Activated naive CD4-positive, alpha-beta T cell treated with anti-CD3 and anti-CD28 coated beads for 36 hours (primary cell): ENCODE measurements at places on chromosomes 16 and 17.

GRCh38 chr17:76714822-76715495 lies 4.2 kb upstream of the MXRA7 start:
- peak; percentile 90 for DNase-seq

GRCh38 chr17:30942308-30943079 lies 20.7 kb downstream of the ADAP2 start:
- DNase-seq: no peak

GRCh38 chr17:57077000-57077399 lies 8.0 kb upstream of the AKAP1 start:
- DNase-seq: no peak

GRCh38 chr17:46851029-46851741 lies at the start of gene WNT9B:
Gene WNT9B (plus strand): TSS chr17:46851583. CDS start chr17:46851639, 56 bp downstream.
- DNase-seq: peak; percentile 27

GRCh38 chr16:2150418-2151187 lies 2.2 kb downstream of the RAB26 start:
- DNase-seq: no peak

DNA sequence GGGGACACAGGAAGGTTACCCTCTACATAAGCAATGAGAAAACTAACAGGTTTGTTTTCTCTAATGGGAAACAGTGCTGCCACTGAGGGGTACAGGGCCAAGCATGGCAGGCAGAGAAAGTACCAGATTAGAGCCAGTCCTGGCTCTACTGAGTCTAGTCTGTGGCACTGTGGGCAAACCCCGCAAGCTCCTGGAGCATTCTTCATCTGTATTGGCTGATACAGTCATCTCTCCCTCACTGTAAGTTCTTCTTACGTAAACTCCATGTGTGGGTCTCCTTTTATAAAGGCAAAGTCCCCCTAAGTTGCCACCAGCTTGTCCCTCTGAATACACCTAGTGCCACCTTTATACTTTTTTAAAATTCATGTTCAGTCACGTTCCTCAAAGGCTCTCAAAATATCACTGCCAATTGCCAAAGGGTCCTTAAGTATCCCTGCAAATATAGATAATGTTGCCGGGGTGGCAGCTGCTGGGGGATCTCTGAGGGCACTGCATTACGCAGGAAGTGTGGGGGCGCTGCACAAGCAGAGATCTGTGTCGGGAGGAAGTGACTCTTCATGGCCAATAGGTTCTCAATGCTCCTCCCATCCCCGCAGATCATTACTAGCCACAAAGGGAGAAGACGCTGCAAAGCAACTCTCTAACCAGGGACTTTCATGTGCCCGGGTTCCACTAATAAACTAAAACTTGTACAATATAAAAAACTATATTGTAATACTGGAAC lies 18.8 kb downstream of the XPO6 start:
- DNase-seq: peak; percentile 88

DNA sequence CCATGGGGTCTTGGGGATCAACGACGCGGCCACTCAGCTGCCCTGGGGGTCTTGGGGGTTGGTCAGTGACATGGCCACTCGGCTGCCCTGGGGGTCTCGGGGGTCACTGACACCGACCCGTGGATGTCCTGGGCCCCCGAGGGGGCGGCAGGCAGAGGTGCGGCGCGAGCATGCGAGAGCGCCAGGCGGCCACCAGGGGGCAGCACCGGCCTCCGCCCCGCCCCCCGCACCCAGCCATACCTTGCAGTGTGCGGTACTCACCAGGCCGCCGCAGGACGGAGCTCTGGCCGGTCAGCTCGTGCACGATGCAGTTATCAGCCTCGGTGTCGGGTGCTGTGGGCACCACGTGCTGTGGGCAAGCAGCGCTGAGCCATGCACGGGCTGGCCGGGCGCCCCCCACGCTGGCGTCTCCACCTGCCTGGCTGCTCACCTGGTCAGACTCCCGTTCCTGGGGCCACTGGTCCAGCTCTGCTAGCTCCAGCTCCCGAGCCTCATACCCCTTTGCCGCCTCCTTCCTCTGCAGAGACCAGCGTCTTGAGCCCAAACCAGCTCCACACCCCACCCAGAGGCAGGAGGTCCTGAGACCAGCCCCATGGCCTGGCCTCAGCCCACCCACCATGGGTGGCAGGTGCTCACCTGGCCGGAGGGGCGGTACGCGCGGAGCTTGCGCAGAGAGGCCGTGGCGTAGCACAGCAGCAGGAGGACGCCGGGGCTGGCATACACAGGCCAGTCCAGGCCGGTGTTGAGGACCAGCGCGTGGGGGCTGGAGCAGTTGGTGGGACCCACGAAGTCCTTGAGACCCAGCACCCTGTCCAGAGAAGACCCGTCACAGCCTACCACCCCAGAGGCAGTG lies 31.2 kb downstream of the CTU2 start:
- peak; percentile 79 for DNase-seq

GRCh38 chr16:12988071-12988470 lies 86.7 kb downstream of the SHISA9 start:
- no peak for DNase-seq

- DNase-seq: no peak
Measured at GRCh38 chr16:54651440-54652195, 279.0 kb upstream of the IRX5 start.

- DNase-seq: no peak
Measured at GRCh38 chr17:73414171-73414955, 102.6 kb upstream of the CDC42EP4 start.

GRCh38 chr16:56048425-56049105 lies 142.7 kb upstream of the GNAO1 start:
- no peak for DNase-seq

GRCh38 chr17:74454197-74455024 lies 12.0 kb upstream of the CD300A start:
- peak; percentile 77 for DNase-seq

DNA sequence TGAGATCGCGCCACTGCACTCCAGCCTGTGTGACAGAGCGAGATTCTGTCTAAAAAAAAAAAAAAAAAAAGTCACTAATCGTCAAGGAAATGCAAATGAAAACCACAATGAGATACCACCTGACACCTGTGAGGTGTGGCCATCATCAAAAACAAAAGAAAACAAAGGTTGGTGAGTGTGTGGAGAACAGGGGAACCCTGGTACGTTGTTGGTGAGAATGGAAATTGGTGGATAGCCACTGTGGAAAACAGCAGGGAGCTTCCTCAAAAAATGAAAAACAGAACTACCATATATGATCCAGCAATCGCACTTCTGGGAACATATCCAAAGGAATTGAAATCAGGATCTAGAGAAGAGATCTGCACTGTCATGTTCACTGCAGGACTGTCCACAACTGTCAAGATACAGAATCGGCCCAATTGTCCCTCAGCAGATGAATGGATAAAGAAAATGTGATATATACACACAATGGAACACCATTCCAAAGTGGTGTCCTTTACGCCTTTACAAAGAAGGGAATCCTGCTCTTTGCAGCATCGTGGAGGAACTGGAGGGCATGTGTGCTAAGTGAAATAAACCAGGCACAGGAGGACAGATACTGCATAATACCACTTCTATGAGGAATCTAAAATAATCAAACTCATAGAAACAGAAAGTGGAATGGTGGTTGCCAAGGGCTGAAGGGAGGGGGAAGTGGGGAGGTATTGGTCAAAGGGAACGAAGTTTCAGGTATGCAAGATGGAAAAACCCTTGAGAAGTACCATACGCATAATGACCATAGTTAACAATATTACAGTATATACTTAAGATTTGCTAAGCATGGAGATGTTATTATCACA lies 63.5 kb upstream of the PLCG2 start:
- peak; percentile 54 for DNase-seq

DNA sequence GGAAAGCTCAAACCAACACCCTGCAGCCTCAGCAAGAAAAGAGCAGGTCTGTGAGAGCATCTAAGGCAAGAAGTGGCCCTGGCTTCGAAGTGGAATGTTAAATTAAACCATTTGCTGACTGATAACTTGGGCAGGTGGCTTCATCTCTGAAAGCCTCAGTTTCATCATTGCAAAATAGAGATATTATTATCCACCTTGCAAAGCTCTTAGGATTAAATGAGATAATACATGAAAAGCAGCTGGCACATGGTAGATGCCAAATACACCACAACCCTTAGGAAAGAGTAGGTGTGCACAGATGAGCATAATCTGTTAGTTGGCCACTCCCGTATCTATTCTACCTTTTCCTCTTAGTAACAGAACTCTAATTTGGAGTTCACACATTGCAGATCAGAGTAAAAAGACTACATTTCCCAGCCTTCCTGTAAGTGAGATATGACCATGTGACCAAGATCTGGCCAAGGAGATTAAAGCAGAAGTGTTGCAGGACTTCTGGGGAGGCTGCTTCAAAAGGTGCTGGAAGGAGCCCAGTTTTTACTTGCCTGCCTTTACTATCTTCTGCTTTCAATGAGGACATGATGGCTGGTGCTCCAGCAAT lies 288.7 kb downstream of the SOX9 start:
- no peak for DNase-seq

- peak; percentile 80 for DNase-seq
Measured at GRCh38 chr16:56860226-56861020, 4.6 kb upstream of the SLC12A3 start.

GRCh38 chr17:64077379-64077778 lies 52.6 kb downstream of the ERN1 start:
- DNase-seq: no peak

GRCh38 chr16:79698341-79698753 lies 97.8 kb upstream of the MAF start:
- DNase-seq: no peak

DNA sequence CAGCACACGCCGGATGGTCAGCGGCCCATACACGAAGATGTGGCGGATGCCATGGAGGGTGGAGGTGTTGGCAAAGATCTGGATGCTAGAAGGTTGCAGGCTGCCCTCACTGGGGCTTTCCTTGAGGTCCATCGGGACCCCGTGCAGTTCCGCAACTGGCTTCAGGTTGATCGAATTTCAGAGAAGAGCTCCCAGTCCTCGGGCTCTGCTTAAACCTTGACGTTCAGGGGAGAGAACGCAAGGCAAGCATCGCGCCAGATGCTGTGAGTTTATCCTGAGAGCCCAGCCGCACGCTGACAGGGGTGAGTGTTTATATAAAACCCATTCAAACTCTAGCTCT lies 98.7 kb upstream of the CCL2 start:
- no peak for DNase-seq

DNA sequence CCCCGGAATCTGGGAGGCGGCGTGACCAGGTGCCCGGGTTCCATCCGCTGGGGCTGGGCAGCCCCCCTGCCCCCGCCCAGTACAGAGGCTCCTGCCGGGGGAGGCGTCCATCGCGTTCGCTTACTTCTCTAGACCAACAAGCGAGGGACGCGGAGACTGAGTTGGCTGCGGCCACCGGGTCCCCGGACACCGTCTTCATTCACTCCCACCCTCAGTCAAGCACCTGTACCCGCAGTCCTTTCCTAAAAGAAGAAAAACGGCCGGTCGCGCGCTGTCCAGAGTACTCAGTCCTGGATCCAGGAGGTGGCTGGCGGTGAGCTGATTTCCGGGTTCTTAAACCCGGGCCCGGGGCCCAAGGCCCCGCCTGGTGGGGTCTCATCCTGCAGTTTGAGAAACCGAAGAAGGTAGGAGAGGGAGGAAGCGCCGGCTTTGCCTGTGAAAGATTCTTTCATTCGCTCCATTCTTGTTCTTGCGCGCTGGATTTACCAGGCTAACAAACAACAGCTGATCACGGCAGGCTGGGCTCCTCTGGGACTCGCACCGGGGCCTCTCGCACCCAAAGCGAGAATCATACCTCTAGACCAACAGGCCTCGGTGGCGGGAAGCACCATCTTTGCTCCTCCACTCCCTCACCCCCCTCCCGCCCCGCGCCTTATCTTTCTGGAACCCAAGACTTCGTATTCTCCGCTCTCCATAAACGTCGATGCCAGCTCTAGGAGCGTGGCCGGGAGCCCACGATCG lies 17.4 kb upstream of the OR1F1 start:
- DNase-seq: peak; percentile 65

DNA sequence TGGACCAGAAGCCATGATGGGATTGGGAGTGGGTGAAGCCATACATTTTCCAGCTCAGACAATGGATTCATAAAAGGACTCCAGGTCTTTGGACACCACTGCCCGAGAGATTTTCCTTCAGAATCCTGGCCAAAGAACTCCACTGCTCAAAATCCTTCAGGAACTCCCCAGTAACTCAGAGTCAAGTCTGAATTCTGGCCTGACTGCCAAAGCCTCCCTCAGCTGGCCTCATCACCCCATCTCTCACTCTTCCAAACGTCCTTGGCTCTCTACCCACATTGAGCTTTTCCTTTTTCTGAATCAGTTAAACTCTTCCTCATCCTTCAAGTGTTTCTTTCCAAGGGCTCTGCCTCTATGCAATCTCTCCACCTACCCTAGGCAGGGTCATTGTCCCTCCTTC lies 1.2 kb upstream of the SEPTIN1 start:
- no peak for DNase-seq

GRCh38 chr17:1228781-1229348 lies 41.4 kb upstream of the BHLHA9 start:
- DNase-seq: no peak

GRCh38 chr16:48629016-48629415 lies 19.0 kb upstream of the N4BP1 start:
- no peak for DNase-seq

GRCh38 chr17:2943981-2944380 lies 119.4 kb downstream of the OR1D5 start:
- no peak for DNase-seq

GRCh38 chr16:86953631-86954391 lies 363.4 kb downstream of the C16orf95 start:
- no peak for DNase-seq

DNA sequence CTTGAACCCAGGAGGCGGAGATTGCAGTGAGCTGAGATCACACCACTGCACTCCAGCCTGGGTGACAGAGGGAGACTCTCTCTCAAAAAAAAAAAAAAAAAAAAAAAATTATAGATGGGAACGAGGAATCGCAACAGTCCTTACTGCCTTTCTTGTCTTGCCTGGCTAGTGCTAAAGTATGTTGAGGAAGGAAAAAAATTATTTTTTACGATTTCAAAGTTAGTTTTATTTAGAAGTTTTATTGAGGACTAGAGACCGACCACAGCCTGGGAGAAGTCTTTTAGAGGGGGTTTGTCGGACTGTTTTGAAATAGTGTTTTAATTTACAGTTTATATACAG lies 15.8 kb upstream of the DNAH17 start:
- no peak for DNase-seq

DNA sequence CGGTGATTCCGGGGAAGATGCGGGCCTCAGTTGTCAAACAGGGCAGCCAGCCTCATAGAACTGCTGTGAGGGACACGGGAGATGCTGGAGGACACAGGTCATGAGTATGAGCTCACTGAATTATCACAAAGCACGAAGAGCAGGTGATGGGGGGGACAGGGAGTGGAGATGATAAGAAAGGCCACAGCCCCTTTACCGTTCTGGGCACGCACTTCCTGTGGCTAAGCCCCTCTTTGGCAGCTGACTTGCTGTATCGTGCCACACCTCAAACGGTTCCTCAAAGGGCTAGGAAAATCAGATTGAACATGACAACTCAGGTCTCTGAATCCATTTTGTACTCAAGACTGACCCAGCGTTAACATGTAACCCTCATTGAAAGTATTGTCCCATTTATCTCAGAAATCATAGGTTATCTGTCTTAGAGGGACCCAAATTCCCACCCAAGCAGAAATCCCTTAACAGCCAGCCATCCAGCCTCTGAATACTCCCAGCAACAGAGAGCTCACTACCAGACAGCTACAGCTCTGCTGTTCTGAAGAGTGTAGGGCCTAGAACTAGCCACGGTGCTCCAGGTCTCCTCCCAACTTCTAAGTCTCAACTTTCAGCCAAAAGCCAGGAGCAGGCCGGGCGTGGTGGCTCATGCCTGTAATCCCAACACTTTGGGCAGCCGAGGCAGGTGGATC lies 5.0 kb upstream of the SRL start:
- no peak for DNase-seq
